ENCODE measurements at places on chromosomes 2 and 18.

DNA sequence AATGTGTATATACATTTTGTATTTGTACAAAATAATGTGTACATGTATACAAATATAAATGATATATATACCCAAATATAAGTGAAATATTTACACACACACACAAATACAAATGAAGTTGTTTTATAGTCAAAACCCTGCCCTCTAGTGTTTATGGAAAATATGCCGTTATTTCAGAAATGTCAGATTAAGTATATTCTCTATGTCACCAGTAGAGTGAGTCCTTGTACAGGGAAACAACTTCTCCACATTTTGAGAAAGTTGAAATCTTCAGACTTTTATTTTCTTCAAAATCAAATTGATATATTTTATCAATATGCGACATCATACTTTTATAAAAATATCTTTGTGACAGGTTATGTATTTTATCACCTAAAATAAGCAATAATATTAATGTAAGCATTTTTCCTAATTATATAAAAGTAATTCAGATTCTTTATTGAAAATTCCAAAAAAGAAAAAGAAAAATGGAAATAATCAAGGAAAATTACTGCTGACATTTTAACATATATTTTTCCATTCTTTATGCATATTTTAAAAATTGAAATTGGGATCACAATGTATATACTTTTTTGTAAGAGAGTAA is 22.4 kb downstream of the ARL6IP6 start:
- DNase-seq = no peak

GRCh38 chr2:100247256-100248043 is 74.9 kb downstream of the LONRF2 start:
- DNase-seq = no peak

DNA sequence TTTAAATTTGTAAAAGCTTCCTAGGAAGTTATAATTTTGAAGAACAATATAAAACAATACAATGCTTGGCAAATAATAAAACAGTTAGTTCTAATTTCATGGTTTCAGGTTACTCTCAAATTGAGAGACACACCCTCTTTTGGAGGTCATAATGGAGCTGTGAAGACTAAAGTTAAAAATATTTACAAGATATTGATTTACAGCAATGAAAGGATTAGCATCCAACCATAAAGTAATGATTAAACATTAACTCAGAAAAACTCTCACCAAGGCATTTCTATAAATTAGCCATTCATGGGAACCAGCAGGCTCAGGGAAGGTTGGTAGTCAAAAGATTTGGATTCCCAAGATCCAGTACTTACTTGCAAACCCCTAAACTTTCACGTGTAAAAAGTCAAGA is 6.4 kb downstream of the DPP4 start:
- no peak for DNase-seq

- DNase-seq = no peak
Measured at GRCh38 chr2:204228169-204228886, 291.8 kb downstream of the ICOS start.

DNA sequence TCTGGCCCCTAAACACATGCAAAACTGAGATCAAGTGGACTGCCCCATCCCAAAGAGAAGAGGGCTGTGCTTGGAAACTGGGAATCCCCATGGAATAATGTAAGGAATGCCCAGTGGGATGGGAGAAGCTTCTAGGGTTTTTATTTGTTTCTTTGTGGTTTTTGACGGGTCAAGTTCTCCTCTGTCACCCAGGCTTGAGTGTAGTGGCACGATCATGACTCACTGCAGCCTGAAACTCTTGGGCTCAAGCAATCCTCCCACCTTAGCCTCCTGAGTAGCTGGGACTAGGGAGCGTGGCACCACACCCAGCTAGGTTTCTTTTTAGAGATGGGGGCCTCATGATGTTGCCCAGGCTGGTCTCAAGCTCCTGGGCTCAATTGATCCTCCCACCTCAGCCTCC is 101.7 kb upstream of the ZSWIM2 start:
- DNase-seq = no peak

Measured in stimulated activated CD4-positive, alpha-beta T cell treated with anti-CD3 and anti-CD28 coated beads, Interleukin-4, amount 100 ng/mL, for 1 hour (primary cell).